ENCODE measurements at places on chromosomes 2 and 18. TPM values are rescaled to one million over a fixed set of nuclear protein-coding genes. Genes with fewer than 3 reads are reported as not detected.

Gene KRCC1
- 15.6 TPM for total RNA-seq

Gene TMEM163
- total RNA-seq = 0.13 TPM

Gene TMEM182
- 2.6 TPM for total RNA-seq

Gene PTPN4
- total RNA-seq = 9.4 TPM

Gene LRRTM4
- total RNA-seq = not detected

Measured in epithelial cell of alveolus of lung (primary cell).